ENCODE measurements at places on chromosomes 2 and 18.

DNA sequence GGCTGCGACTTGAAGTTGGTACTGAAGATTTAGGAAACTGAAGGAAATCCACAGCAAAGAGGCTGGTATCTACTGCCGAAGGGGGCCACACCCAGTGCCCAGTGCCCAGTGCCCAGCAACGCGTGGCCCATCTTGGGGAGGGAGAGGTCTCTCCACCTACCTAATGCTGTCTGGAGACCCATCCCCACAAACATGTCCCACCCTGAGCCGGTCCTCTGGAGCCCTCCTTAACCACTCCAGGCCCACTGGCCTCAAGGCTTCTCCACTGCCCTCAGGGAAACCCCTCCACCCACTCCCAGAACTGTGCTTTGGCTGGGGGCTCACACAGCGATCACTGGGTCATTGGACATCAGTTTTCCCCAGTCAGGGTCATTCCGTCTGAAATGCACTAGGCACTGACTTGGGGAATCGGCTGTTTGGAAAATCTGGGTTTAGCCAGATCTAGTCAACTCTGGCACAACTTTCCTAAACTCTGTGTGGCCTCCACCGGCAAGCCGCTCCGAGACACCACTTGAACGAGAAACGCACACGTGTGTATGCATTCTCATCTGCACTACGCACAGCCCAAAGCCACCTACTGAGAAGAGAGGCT, 20.1 kb downstream of the GPR55 start:
- peak; percentile 12 for DNase-seq

DNA sequence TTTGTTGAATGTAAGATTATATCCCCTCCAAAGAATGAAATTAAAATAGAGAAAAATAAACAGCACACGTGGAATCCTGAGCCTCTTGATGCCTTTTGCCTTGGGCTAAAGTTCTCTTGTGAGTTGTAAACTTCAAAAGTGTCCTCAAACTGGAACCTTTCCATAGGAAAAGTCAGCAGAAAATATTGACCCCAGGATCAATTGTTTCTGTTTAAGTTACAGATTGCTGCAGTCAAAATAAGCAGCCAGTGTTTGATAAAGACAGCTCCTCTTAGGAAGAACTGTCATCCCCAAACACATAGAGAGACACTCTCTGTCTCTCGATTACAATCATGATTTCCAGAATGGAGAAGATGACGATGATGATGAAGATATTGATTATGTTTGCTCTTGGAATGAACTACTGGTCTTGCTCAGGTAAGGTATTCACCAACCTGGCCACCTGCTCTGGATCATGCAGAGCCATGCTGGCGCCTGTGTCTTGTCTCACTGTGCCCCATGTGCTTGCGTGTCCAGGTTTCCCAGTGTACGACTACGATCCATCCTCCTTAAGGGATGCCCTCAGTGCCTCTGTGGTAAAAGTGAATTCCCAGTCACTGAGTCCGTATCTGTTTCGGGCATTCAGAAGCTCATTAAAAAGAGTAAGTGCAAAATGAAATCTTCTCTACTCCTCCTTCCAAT, at the start of gene SPP2:
Gene SPP2 (plus strand): TSS at position 248 of the 681 bp plus-strand sequence. CDS start 85 bp downstream, at position 333.
- no peak for DNase-seq

DNA sequence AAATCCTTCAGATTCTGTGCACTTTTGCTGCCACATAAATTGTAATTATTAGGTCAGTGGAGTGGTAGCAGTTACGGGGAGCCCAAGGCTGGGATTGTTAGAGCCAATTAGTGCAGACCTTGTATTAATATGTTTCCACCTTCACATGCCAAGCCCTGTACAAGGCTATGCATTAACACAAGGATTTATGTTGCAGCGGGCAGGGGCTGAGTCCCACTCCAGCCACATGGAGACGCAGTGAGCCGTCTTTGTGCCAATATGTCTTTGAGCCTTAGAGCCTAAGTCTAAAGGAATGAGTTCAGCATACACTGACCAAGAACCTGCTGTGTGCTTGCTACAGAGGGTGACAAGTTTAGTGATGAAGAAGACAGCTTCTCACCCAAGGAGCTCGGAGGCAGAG, 238.2 kb downstream of the TSN start:
- no peak for DNase-seq

DNA sequence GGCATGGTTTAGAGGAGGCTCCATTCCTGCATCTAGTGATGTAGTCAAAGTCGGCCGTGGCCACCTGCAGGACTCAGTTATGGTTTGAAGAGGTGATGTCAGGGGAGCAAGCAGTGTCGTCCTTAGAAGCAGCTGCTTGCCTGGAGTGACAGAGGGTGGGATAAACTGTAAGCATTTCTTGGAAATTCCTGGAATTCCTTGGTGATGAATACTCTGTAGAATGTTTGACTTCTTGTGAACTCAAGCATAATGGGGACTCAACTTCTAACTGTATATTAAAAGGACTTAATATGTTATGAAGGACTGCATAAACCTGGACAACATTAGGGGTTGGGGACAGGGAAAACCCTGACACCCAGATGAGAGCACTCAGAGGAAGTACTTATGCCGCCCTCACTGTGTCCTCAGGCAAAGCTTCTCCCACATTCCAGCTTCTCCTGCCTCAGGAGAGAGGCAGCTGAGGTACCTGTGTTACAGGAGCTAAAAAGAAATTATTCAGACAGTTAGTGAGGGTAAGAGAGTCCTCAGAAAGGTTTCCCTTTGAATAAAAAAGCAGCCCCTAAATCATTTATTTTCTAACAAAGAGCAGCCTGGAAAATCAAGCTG, 459.9 kb upstream of the CELF4 start:
- no peak for DNase-seq

DNA sequence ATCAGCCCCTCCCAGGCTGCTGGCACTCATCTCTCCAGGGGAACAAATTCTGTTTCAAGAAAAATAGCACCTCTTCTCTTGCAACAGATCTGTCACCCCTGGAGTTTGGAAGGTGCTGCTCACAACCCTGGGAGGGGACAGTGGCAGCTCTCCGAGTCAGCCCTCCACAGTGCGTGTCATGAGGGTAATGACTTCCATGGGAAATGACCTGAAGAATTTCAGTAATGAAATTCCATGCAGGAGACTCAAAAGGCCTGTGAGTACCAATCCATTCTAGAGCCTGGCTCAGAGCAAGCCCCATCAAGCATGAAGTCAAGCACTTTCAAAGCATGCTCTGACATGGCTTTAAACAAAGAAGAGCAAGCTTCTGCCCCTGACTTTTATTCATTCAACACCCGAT, 276.3 kb upstream of the PARD3B start:
- DNase-seq: no peak

GRCh38 chr2:71353248-71353647, 21.7 kb downstream of the ZNF638 start:
- DNase-seq: no peak

DNA sequence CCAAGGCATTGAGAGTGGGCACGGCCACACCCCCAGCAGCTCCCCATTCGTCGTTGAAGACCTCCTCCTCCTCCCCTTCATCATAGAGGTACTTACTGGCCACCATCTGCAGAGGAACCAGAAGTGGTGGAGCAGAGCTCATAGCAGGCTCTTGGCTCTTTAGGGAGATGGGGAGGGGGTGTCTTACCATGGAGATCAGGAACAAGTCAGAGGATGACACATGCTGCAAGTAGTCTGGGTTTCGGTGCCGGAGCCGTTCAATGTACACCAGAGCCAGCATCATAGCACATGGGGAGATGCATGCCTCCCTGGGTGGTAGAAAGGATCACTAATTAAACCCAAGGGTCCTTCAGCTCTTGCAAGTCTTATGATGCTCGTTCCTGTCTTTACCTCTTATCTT, 1.9 kb downstream of the CNPPD1 start:
- no peak for DNase-seq

GRCh38 chr18:64851726-64852125, 702.8 kb upstream of the LINC00305 start:
- DNase-seq: no peak

DNA sequence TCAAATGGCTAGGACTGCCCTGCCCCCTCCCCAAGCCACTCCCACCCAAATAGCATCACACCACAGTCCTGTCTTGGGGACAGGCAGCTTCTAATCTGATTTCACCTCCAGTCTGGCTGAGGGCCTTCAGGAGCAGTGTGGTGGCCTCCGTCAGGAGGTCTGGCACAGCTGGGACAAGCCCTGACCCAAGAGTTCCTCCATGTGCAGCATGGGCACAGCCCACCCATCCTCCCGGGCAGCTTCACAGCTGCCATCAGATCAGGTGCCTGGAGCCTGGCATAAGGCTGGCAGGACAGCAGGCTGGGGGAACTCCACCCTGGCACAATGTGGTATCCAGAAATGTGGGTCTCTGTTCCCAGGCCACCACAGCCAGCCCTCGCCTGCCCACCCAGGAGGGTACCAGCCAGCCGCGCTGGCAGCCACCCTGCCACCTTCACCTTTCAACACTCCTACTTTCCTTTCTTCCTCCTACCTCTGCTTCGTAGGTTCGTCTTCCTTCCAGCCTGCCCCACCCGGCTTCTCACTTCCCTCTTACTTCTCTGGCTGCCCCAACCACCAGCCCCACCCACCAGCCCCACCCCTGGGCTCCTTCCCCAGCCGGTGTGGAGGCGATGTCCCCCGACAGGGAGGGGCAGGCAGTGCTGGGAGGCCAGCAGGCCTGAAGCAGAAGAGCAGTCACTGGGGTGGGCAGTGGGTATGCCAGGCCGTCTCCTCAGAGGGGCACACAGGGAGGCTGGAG, at the start of gene CAPG:
Gene CAPG (minus strand): TSS at position 522 of the 739 bp plus-strand sequence. CDS start 8,221 bp downstream, outside the sequence.
- DNase-seq: peak; percentile 76

DNA sequence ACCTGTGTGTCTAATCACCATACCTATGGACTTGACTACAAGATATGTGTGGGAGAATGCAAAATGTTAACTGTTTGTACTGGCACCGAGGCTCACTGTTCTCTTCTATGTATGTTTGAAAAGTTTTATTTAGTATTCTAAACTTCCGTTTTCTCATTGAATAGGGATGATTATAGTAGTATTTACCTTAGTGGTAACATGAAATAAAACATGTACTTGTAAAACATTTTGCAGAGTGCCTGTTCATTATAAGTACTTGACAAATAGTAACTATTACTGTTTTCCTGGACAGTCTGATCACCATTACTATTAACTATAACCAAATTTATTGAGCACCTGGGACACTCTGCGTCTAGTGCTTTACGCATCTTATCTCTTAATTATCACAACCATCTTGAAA, 24.8 kb downstream of the DDX1 start:
- no peak for DNase-seq

GRCh38 chr2:216315802-216316603, 56.3 kb downstream of the MARCHF4 start:
- no peak for DNase-seq

DNA sequence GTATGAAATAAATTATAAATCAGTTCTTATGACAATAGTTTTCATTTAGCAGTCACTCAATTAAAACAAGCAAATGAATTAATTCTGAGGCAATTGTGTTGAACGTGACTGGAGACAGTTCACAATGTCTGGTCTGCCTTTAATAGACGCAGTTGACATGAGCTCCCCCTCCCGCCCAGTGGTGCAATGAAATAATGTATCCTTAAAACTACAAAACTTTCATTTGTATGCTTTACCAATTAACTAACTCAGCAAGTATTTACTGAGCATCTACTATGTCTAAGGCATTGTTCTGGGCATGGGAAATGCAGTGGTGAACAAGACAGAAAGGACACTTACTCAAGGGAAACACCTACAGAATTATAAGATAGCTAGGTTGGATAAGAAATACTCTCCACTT, 3.5 kb upstream of the DSC2 start:
- no peak for DNase-seq

DNA sequence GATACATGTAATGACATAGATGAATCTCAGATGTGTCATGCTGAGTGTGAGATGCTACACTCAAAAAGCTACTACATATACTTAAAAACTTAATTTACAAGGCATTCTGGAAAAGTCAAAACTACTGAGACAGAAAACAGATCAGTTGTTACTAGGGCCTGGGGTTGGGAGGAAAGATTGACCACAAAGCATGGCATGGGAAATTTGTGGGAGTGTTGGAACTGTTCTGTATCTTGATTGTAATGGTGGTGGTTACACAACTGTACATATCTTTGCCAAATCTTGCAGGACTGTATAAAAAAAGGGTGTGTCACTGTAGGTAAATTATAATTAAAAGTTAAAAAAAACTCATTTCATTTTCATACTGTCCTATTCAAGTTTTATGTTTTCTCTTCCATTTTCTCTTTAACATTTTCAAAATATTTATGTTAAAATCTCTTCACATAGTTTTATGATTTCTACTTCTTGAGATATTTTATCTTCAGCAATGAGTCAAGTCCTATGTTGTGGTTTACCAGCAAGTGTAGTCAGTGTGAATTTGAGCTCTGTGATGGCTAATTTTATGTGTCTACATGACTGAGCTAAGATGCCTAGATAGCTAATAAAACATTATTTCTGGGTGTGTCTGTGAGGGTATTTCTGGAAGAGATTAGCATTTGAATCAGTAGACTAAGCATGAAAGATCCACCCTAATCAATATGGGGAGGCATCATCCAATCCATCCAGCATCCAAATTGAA, 58.6 kb upstream of the VRK2 start:
- no peak for DNase-seq

DNA sequence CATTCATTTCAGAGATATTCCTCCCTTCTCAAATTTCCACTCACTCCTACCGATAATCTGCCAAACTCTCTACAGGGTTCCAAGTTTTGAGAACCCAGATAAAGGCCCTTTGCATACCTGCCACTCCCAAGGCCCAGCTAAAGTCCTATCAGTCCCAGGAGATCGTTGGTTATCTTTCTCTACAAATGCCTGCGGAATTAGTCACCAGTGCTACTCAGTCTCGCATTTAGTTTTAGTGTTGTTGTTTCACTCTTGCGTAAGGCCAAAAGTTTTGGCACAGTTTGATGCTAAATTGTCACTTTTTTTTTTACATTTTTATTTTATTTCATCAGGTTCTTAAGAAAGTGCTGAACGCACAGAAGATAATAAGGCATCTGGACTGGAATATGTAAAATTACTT, 29.2 kb upstream of the SETBP1 start:
- DNase-seq: no peak

DNA sequence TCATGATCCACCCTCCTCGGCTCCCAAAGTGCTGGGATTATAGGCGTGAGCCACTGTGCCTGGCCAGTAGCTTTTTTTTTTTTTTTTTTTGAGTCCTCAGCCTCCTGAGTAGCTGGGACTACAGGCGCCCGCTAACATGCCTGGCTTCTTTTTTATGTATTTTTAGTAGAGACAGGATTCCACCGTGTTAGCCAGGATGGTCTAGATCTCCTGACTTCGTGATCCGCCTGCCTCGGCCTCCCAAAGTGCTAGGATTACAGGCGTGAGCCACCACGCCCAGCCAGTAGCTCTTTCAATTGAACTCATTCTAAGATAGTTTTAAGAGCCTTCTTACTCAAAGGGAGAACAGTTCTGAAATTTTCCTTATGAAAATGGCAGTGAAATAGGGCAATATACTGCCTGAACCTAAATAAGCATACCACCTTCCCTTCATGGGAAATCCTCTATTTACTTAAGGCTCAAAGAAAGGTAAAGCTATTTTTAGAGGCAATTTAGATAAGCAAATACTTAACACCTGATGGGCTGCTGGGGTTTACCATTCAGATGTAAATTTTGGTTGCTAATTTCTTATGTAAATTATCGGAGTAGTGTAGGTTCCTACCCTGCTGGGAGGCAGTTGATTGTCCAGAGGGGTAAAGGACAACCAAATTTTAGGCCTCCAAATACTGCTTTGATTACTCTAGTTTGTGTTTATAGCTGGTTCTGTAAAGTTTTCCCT, 144.7 kb downstream of the GREB1L start:
- no peak for DNase-seq

- DNase-seq: no peak
Measured at GRCh38 chr2:151657667-151658076, 76.6 kb downstream of the NEB start.

GRCh38 chr2:112588611-112589045, 4.2 kb downstream of the CHCHD5 start:
- no peak for DNase-seq
